ENCODE measurements at places on chromosomes 12 and 14.

- DNase-seq = no peak
Measured at GRCh38 chr14:20803223-20803622, 579 bp upstream of the RNASE1 start.

GRCh38 chr12:120739031-120739762 lies 13.6 kb downstream of the ACADS start:
- no peak for DNase-seq

DNA sequence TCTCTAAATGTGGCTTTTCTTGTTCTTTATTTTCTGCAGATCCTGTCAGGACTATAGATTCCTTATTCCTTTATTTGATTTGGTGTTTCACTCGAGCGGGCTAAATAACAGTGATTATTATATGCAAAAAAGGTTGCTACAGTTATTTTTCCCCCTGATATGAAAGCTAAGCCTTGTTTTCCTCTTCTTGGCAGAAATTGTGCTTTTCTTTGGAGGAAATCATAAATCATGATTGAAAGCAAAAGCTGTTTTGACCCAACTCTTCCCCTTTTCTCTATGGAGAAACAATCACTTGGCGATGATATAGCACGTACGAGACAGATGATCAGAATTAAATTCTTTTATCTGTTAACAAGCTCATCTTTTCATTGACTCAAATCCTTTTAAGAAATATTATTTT lies 31.4 kb downstream of the PPFIBP1 start:
- no peak for DNase-seq

DNA sequence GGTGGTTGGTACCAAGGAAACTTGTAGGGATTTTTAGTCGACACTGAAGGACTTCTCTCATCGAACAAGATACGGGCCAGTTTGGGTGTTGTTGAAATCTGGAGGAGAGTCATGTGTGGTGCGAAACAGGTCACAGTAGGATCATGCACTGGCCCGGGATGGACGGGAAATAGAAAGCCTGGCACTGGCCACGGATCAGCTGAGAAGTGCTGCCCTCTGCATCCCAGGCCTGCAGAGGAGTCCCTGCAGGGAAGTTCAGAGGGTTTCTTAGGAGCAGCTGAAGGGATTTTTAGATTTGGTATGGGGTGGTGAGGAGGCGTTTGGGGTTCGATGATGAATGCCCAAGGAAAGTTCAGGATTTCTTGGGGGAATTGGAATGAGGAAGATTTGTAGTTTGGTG lies 63.1 kb downstream of the TSPAN9 start:
- no peak for DNase-seq

DNA sequence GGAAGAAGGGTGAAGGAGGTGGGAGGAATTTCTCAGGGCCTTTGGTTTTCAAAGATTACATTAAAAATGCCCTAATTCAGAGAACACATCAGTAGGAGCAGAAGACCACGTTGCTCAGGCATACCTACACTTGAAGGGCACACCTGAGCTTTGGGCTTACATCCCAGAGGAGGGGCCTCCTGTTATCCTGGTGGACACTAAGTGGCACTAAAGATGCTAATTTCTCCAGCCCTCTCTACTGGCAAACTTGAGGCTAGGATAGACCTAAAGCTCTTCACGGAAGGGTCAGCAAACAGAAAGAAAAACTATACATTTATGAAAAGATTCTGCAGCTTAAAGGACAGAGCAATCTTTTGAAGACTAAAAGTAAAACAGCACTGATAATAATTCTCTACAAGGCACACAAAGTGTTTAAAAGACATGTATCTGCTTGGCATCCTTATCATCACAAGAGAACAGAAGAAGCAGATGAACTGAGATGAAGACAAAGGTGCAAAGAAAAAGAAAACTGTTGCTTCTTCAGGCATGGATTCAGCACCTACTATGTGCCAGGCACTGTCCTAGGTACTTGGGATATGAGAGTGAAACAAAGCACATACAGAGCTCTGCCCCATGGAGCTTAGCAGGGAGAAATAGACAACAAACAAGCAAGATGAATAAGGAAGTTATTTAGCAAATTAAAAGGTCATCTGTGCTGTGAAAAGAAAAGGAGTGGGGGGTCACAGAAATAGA lies 137.5 kb downstream of the NUAK1 start:
- DNase-seq = no peak

- no peak for DNase-seq
Measured at GRCh38 chr12:42791399-42791798, 201.9 kb upstream of the PRICKLE1 start.

- no peak for DNase-seq
Measured at GRCh38 chr14:22544881-22545420, 44.1 kb downstream of the DAD1 start.

DNA sequence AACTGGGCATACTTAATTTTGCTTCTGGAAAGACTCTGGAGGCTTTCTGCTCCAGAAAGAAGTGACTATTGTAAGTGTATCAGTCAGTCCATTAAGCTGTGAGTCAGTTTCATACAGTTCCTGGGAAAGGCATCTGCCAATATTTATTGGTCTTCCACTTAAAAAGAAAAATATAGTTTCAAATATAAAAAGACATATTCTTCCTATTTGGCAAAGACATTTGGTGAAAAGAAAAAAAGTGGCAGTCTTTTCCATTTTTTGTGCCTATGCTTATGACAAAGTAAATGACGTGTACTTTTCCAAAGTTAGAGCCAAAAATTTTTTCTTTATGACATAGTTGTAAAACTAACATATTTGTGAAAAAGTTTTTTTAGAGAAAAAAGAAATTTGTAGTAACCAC lies 12.3 kb downstream of the TMEM30B start:
- DNase-seq = no peak

GRCh38 chr14:94132285-94132887 lies 3.0 kb upstream of the IFI27L2 start:
- peak; percentile 60 for DNase-seq

GRCh38 chr14:76643887-76644286 lies 117.4 kb upstream of the VASH1 start:
- no peak for DNase-seq

- DNase-seq = no peak
Measured at GRCh38 chr12:84974155-84974815, 61.7 kb upstream of the SLC6A15 start.

DNA sequence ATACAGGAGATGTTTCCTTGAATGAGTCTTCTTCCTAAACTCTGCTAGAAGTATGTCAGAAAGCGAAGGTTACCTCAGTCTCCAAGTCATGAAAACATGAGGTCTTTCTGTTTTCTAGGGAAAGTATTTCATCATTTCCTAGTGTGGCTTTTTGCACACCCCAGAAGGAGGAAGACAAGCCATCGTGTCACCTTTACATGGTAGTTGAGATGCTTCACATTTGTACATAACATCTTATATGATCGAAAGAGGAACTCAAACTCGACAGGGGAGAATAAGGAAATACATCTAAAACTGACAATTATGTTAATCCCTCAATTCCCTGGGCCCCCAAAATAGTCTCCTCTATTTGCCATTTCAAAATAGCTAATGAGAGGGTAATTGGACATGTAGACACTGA lies 214.1 kb upstream of the PLEKHG7 start:
- no peak for DNase-seq

Data from iris pigment epithelial cell (primary cell).